Type B pancreatic cell (in vitro differentiated cells): ENCODE measurements at places on chromosomes 3 and 15. TPM values are rescaled to one million over a fixed set of nuclear protein-coding genes. Genes with fewer than 3 reads are reported as not detected.

DNA sequence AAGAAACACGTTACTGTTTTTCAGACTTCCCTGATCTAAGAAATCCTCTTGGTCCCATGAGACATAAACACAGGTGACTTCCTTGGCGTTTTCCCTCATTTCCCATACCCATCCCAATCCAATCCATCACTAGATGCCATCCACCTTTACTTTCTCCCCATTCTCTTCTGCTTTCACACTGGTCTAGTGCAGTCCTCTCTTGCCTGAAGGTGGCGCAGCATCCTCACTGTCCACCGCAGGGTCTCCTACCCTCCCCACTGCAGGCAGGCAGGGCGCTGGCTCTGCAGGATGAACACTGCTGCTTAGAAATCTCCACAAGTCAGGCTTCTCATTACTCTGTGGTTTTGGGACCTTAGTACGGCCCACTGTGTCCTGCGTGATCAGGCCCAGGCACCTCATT is 58.2 kb downstream of the RAB7A start:
- H3K27me3 ChIP-seq, result no peaks in the 10 kb centered on the region
- no peak for DNase-seq
- H3K27ac ChIP-seq, result no peak overlapping the region
- H3K4me3 ChIP-seq, result no peak overlapping the region
- H3K36me3 ChIP-seq, result no peaks in the 10 kb centered on the region

DNA sequence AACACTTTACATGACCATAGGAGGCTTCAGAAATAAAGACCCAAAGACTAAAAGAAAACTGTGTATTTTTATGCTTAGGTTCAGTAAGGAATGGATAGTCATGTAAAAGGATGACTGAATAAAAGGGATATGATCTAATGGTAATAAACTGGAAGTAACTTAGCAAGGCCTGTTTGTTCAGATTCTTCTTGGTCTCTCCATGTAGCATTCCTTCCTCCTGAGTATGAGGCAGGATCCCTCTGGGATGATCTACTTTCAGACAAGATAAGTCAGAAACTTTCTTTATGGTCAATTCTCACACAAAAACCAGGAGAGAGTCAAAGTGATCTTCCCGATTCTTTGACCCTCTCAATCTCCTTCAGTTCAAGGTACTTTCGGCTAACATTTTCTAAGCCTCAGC is 340.8 kb upstream of the DCBLD2 start:
- no peak for DNase-seq
- H3K27me3 ChIP-seq, result no peaks in the 10 kb centered on the region
- H3K4me1 ChIP-seq, result no peaks in the 10 kb centered on the region
- H3K27ac ChIP-seq, result no peak overlapping the region
- no peaks in the 10 kb centered on the region for H3K36me3 ChIP-seq

GRCh38 chr3:83500931-83501330 is 1457.9 kb upstream of the CADM2 start:
- H3K36me3 ChIP-seq, result no peaks in the 10 kb centered on the region
- DNase-seq, result no peak
- no peaks in the 10 kb centered on the region for H3K27me3 ChIP-seq

- H3K36me3 ChIP-seq, result no peaks in the 10 kb centered on the region
- H3K27me3 ChIP-seq, result peaks cover 21% of the 10 kb centered on the region
- H3K27ac ChIP-seq, result no peak overlapping the region
Measured at GRCh38 chr3:196537319-196537984, 22.3 kb upstream of the SMCO1 start.

- H3K4me3 ChIP-seq, result peak overlapping the region; percentile 95
- H3K27me3 ChIP-seq, result peaks cover 8% of the 10 kb centered on the region
- peaks cover 5% of the 10 kb centered on the region for H3K36me3 ChIP-seq
- peak overlapping the region; percentile 96 for H3K27ac ChIP-seq
Measured at GRCh38 chr15:74541494-74542165, 610 bp downstream of the ARID3B start.

GRCh38 chr3:184868477-184868876 is 56.5 kb downstream of the VPS8 start:
- no peaks in the 10 kb centered on the region for H3K27me3 ChIP-seq
- H3K27ac ChIP-seq, result no peak overlapping the region
- H3K4me3 ChIP-seq, result no peak overlapping the region

DNA sequence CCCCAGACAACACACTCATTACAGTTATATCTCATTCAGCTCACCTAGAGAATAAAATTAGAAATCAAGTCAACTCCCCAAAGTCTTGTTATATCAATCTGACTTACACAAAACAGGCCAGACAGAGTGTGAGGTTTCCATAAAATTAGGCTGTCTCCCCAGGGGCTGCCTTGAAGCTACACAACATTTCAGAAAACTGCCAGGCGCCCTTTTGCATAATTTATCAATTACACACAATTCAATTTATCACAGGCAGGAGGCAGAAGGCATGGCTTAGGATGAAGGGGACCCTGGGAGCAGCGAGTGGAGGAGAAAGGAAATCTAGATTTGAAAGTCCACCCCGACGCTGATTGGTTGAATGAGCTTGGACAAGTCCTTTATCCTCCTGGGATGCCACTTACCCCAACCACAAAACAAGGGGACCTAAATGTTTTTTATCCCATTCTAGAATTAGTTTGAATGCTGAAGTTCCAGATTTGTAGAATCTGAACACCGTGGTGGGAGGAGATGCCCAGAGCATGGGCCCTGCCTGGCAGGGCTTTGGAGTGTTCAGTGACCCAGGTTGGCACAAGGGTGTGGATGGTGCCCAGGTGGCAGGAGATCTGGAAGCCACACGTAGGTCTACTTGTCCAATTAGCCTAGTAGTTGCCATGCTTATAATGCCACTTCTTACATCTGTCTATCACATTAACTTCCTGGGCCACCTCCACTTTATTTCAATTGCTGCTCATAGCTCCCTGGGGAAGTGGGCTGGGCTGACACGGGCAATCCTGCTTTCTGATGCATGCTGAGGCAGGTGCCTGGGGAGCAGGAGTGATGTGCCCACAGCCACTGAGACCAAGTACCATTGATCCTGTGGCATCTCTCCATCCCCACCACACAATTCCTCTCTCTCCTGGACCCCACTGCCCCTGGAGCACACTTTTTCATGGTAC is 119.8 kb upstream of the TLE3 start:
- no peaks in the 10 kb centered on the region for H3K36me3 ChIP-seq
- H3K4me1 ChIP-seq, result peaks cover 42% of the 10 kb centered on the region
- H3K27ac ChIP-seq, result no peak overlapping the region
- no peak for DNase-seq

The MME gene
- 50.3 and 65.8 TPM in 2 replicates for total RNA-seq

The CDCP1 gene
- total RNA-seq, result 26.3 and 82.5 TPM in 2 replicates
